ENCODE measurements at places on chromosomes 4 and X.

- no peak for DNase-seq
Measured at GRCh38 chrX:38087594-38087993, 81.2 kb downstream of the SYTL5 start.

DNA sequence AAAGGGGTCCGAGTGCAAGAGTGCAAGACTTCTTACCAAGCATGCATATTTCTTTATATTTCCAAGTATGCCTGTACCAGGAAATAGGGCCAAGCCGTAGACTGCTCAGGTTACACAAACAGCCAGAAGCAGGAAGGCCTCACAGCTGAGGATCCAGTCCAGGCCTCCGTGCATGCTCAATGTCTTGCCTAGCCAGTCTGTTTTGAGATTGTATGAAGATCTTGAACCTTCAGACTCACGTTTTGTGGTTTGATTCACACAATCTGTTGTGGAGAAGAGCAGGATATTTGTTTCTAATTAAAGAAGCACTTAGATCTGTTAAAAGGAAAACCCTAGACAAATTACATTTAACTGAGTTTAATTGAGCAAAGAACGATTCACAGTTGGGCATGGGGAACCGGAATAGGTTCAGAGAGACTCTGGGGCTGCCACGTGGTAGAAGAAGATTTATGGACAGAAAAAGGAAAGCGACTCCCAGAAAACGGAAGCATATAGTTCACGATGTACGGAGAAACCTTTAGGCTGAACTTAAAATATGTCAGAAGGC, 1.2 kb downstream of the MGST2 start:
- no peak for DNase-seq

- no peak for DNase-seq
Measured at GRCh38 chr4:47567511-47567910, 82.4 kb downstream of the ATP10D start.

DNA sequence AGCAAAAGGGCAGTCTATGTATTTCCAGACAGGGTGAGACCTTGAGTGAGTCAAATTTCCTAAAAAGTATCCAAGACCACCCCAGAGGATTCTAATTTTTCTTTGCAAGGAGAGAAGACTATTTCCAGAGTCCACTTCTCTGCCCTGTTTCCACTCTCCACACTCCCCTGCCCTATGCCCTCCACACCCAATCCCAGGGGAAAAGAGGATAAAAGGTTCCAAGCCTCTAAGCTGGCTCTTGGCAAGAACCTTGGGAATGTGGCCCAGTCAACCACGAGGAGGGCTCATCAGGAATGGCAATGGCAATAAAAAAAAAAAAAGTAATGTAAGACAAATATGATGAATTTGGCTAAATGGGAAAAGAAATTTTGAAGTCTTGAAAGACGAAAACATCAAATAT, 65.9 kb downstream of the SRPX start:
- DNase-seq: no peak

- DNase-seq: no peak
Measured at GRCh38 chr4:1598206-1599025, 85.7 kb downstream of the FAM53A start.

GRCh38 chr4:78129383-78130108, 72.4 kb downstream of the FRAS1 start:
- no peak for DNase-seq

GRCh38 chr4:72295966-72296557, 264.3 kb downstream of the NPFFR2 start:
- no peak for DNase-seq

DNA sequence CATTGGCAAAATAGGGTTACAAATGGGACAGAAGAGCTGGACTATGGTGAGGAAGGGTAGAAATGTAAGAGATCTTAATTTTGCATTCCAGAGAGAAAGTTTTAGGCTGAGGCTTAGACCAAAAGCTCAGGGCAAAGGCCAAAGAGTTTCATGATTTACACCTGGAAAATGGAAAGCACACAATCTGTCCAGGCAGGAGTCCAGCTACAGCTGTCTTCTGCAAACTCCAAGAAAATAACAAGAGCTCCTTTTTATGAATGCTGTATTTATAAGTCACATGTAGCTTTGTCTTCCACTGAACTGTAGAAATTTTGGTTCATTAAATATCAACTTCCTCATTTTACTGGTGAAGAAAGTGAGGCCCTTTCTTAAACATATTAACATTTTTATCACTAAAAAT, 288.0 kb upstream of the ATOH1 start:
- DNase-seq: no peak

DNA sequence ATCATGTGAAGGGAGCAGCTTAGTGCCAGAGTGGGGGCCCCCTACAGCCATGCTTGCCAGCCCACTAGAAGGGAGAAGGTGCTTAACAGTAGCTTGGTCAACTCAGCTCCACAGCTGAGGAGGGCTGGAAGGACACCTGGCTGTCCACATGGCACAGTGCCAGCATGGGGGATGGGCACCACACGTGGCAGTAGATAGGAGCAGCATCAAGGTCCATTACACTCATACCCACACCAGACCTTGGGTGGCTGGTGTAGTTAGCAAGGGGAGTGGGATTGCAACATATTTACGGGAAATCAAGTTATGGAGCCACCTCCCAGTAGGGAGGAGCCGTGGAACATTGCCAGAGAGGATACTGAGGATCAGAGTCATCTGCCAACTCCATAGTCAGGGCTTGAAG, 37.9 kb upstream of the SLC4A4 start:
- no peak for DNase-seq

DNA sequence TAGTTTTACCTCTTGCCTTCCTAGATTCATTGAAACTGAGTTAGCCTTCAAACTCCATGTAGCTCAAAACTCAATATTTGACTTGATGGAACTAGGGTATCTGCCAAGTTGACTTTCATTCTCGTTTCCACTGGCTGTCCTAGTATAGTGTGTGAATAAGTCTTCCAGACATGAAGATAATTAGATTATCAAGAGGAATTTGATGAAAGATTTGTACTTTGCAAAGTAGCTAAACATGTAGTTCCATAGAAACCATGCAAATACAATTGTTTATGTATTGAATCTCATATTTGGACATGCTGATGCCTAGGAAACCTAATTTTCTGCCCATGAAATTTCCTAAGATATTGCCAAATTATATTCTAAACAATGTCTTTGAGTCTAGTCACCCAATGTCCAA, 297.5 kb downstream of the ARHGAP24 start:
- no peak for DNase-seq

DNA sequence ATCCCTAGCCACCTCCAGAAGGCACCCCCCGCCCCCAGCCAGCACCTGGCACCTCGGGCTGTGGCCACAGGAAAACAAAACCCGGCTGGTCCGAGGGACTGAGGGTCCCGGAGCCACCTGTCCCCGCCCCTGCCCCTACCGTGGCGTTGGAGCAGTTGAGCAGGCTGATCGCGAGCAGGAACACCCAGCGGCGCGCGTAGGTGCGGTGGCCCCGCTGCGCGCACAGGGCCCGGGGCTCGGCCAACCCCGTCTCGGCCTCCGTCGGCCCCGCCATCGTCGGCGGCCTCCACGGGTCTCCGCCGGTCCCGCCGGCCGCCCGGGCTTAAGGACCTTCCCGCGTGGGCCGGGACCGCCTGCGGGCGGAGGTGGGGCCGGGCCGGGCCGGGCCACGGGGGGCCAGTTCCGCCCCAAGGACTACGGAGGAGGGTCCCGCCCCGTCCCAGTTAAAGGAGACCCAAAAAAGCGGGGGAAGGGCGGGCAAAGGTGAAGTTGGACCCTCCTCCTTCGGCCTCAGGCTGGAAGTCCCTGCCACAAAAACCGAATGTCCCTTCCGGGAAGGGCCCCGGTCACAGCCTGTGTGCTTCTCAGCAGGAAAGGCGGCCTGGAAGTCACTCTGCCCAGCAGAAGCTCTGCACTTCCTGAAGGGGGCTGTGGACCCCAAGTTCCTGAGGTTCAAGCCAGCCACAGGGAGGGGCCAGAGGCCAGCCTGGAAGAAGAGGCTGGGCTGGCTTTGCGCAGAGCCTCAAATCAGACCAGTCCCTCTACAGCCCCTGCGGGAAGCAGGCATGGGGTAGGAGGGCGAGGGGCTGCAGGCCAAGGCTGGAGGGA, at the start of gene SLC49A3:
Gene SLC49A3 (minus strand): TSS at position 298 of the 828 bp plus-strand sequence. CDS start 24 bp downstream, at position 274.
- DNase-seq: no peak

DNA sequence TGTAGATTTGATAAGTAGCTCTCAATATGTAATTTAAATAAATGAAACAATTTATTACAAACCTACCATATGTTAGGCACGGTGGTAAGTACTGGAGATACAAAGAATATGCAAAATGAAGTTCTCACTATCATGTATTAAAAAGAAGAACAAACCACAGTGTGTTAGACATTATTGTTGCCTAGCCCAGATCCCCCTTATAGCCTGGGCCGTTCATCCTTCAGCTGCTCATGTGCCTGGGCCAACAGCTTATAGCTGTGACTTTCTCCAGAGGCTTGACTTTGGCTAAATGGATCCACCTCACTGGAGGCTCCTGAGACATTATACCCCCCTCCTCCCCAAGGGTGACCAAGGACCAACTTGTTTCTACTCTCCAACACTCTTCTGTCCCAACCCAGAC, 29.8 kb upstream of the CCNG2 start:
- no peak for DNase-seq

GRCh38 chr4:139851639-139852038, 186.0 kb downstream of the MGST2 start:
- no peak for DNase-seq

GRCh38 chr4:27123123-27123768, 262.6 kb downstream of the STIM2 start:
- DNase-seq: no peak

GRCh38 chrX:39954851-39955250, 142.9 kb downstream of the BCOR start:
- no peak for DNase-seq

DNA sequence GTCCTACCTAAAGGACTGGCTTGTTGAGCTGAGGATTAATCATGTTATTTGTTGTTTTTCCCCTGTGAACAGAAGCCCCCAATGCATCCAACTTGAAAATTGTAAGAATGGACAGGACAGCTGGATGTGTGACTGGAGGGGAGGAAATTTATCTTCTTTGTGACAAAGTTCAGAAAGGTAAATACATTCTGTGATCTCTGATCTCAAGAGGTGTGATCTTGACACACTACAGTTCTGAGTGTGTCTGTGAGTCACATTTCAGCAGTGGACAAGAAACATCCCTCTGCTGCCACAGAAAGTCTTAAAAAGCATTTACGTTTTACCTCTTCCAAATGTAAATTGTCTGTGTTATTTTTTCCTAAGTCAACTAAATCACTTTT, 79.3 kb downstream of the NFKB1 start:
- DNase-seq: no peak

GRCh38 chr4:91936311-91936710, 367.5 kb upstream of the GRID2 start:
- DNase-seq: no peak

DNA sequence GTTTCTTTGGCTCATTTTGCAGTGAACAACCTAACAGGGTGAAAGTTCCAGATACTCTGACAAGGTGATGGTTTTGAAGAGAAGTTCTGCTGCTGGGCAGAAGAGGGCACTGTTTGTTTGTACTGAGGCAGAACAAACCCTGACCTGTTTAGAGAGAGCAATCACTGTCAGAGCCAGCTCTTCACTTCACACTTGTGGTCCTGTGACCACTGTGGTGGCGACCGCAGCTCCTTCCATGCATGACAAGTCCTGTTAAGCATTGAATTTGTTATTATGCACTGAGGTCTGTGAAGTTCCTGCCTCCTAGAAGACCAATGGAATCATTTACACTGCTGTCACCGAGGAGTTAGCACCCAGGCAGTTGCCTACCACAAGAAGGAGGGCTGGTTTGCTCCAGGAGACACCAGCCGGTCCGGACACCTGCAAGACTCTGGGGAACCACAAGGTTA, 86.6 kb downstream of the ZNF330 start:
- peak; percentile 31 for DNase-seq

DNA sequence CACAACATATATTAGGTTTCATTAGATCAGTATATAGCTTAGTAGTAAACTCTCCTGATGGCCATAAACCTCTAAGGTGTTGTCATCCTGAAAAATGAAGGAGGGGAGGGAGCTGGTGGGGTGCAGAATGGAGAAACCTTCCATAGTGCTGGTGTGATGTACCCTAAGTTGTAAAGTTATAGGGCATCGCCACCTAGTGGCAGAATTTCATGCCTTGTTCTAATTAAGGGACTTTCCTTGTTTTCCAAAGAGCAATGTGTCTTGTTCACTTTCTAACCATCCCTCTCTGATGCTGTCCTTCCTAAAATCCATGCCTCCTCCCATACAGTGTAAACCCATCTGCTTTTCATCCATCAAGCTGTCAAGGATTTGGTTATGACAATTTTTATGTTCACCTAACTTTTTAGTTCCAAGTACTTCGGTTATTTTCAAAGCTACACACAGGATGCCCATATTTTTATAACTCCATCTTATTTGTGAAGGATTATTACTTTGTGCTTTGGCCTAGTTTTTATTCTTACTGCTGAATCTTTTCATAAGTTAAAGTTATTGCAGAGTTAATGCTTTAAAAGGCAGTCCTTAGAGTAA, 4.5 kb downstream of the NBDY start:
- DNase-seq: no peak

DNA sequence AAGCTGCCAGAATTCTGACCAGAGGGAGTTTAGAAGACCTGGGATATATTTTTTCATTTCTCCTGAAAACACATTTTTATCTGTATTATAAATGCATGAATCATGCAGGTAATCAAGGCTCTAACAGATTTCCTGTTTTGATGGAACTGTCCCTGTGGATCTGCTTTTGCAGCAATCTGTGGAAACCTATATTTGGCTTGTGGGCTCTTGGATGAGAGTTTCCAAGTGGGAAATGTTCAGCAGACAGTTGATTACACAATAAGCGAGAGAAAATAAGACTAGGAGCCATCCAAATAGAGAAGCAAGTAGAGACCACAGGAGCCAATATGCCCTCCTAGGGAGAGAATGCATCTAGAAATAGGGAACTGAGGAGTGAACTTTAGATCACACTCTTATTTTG, 105.0 kb downstream of the NDST3 start:
- no peak for DNase-seq

GRCh38 chr4:16852228-16852627, 46.2 kb downstream of the LDB2 start:
- DNase-seq: no peak

DNA sequence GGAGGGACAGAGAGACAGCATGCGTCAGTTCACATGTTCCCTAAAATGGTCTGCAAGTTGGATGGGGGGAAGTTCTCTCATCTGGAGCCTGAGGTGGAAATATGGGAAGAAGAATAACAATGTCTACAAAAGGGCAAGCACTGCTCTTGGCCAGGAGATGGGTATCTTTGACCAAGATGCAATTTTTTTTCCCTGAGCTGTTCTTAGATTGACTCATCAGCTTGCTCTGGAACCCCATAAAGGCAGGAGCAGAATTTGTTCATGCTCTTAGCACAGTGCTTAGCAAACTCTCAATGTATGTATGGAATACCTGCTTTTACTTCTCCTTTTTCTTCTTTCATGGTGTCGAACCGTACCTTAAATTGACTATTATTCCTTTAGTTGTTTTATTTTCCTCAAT, 90.5 kb upstream of the ZNF827 start:
- no peak for DNase-seq

GRCh38 chr4:175087145-175087544, 169.0 kb downstream of the ADAM29 start:
- DNase-seq: no peak

- no peak for DNase-seq
Measured at GRCh38 chr4:5444918-5445517, 263.3 kb downstream of the EVC2 start.

All from dorsolateral prefrontal cortex (tissue), 122 donors.